ENCODE measurements at places on chromosomes 11 and 22. TPM values are rescaled to one million over a fixed set of nuclear protein-coding genes. Genes with fewer than 3 reads are reported as not detected.
A peak's percentile ranks its signal among the peaks of the same experiment; 100 is the strongest.

DNA sequence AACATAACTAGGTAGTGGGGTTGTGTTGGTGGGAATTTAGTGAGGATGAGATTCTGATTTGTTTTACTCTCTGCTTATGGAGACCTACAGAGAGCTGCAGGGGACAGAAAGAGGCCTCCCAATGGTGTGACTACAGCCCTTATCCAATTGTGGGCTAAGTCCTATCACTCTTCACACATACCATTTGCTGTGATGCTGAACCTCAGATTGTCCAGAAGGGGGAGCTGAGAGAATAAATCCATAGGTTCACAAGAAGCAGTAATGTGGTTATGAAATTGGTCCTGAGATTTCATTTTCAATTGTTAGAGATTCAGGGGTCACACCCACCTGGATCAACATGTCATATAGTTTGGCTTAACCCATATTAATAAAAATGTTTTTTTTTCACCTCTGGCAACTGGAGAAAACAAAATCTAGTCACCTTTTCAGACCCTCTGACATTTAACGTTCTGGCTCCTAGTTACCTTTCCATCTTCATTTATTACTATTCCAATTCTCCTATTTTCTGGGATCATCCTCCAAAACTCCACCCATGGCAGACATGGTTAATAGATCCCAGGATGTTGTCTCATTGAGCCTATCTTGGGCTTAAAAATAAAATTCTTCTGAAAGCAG, 53.3 kb upstream of the PTPN5 start:
- peak; percentile 75 for ATAC-seq

DNA sequence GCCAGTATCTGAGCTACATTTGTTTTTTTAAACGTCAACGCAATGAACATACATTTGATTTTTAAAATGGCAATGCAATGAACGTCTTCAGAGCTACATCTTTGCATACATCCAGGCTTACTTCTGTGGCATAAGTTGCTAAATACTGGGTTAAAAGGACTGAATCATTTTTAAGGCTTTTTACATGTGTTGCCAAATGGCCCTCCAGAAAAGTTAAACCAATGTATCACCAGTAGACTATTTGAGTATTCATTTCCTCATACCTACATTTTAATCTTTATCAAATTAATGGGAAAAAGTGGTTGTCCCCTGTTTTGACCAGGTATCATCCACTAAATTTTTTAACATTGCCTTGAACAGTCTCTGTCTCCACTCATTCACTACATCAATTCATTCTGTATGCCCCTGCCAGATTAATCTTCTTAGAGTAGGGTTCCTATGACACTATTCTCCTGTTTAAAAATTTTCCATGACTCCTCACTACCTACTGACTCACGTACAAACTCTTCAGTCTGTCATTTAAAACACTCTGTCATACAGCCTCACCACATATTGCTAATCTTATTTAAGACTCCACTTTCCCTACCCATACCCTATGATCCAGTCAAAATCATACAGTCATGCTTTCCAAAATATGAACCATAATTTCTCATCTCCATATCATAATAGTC, 12.4 kb upstream of the PRRG4 start:
- ATAC-seq: no peak

ADORA2A gene
- 3.2 TPM for total RNA-seq

PKDREJ gene
- total RNA-seq: 0.50 TPM

MYEOV gene
- 0.38 TPM for total RNA-seq

DNA sequence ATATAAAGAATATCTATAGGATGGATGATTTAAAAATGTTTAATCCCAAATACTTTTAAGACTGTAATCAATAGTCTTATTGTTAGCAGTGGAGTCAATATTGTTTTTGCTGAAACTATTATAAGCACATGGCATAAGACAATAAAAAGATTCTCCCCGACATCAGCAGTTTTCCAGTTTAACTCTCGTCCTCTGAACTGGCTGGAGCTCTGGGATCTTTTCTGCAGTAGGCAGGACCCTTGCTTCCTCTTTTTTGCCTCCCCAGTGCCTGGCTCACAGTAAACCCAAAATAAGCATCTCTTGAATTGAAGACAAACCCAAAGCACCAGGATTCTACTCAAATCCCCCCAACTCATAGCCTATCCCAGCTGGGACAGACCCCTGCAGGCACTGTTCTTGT, 32.9 kb downstream of the KCNJ1 start:
- no peak for ATAC-seq

All from motor neuron (in vitro differentiated cells).